ENCODE measurements at places on chromosomes 13 and 19. TPM values are rescaled to one million over a fixed set of nuclear protein-coding genes. Genes with fewer than 3 reads are reported as not detected.

FAM216B gene
- total RNA-seq, result not detected

IZUMO2 gene
- total RNA-seq, result not detected

GFY gene
- not detected for total RNA-seq

GIPR gene
- 10.4 TPM for total RNA-seq

PSG11 gene
- total RNA-seq, result not detected
